ENCODE measurements at places on chromosomes 4 and X. TPM values are rescaled to one million over a fixed set of nuclear protein-coding genes. Genes with fewer than 3 reads are reported as not detected.

GRCh38 chr4:55378617-55379467 lies 16.9 kb upstream of the TMEM165 start:
- H3K27ac ChIP-seq = no peak overlapping the region
- no peak for DNase-seq
- H3K36me3 ChIP-seq = no peaks in the 10 kb centered on the region

GRCh38 chrX:21821875-21822274 lies 17.5 kb upstream of the MBTPS2 start:
- H3K27me3 ChIP-seq = no peaks in the 10 kb centered on the region
- H3K4me1 ChIP-seq = no peaks in the 10 kb centered on the region
- no peak for DNase-seq
- no peak overlapping the region for H3K27ac ChIP-seq

GRCh38 chrX:10726647-10727046 lies 106.3 kb upstream of the MID1 start:
- H3K4me3 ChIP-seq = no peak overlapping the region
- no peaks in the 10 kb centered on the region for H3K27me3 ChIP-seq
- no peak overlapping the region for H3K27ac ChIP-seq
- H3K36me3 ChIP-seq = no peaks in the 10 kb centered on the region
- no peak for DNase-seq
- no peaks in the 10 kb centered on the region for H3K4me1 ChIP-seq

- no peak for DNase-seq
- no peaks in the 10 kb centered on the region for H3K27me3 ChIP-seq
- no peak overlapping the region for H3K27ac ChIP-seq
Measured at GRCh38 chr4:155468282-155468681, 91.5 kb upstream of the MAP9 start.

- DNase-seq = no peak
- no peak overlapping the region for H3K4me3 ChIP-seq
- no peaks in the 10 kb centered on the region for H3K27me3 ChIP-seq
Measured at GRCh38 chr4:86220121-86220520, 139.7 kb downstream of the MAPK10 start.

GRCh38 chrX:97332963-97333362 lies 449.3 kb downstream of the RPA4 start:
- no peaks in the 10 kb centered on the region for H3K27me3 ChIP-seq
- DNase-seq = no peak
- H3K36me3 ChIP-seq = no peaks in the 10 kb centered on the region
- no peaks in the 10 kb centered on the region for H3K4me1 ChIP-seq
- H3K27ac ChIP-seq = no peak overlapping the region

- no peaks in the 10 kb centered on the region for H3K36me3 ChIP-seq
- H3K27me3 ChIP-seq = no peaks in the 10 kb centered on the region
- no peak overlapping the region for H3K4me3 ChIP-seq
- no peak for DNase-seq
- no peak overlapping the region for H3K27ac ChIP-seq
Measured at GRCh38 chr4:144649646-144650045, 3.7 kb downstream of the HHIP start.

GRCh38 chr4:111450867-111451266 lies 694.4 kb upstream of the FAM241A start:
- no peaks in the 10 kb centered on the region for H3K27me3 ChIP-seq
- no peak overlapping the region for H3K4me3 ChIP-seq
- H3K27ac ChIP-seq = no peak overlapping the region
- H3K4me1 ChIP-seq = no peaks in the 10 kb centered on the region
- H3K36me3 ChIP-seq = no peaks in the 10 kb centered on the region

DNA sequence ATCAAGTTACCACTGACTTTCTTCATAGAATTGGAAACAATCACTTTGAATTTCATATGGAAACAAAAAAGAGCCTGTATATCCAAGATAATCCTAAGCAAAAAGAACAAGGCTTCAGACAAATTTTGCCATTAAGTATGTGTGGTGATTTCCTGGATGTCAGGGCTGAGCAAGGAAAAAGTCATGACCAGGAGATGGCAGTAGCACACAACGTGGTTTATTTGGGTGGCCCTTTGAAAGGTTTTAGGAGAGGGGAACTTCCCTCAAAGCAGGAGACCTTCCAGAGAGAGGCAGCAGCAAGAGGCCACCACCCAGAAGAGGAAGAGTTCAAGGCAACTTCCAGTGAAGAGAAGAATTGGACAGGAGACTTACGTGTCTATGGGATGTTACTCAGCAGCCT lies 18.1 kb upstream of the ZXDB start:
- no peaks in the 10 kb centered on the region for H3K4me1 ChIP-seq
- H3K36me3 ChIP-seq = no peaks in the 10 kb centered on the region
- DNase-seq = no peak
- H3K27ac ChIP-seq = no peak overlapping the region
- no peaks in the 10 kb centered on the region for H3K27me3 ChIP-seq
- H3K4me3 ChIP-seq = no peak overlapping the region

- H3K36me3 ChIP-seq = no peaks in the 10 kb centered on the region
- H3K27me3 ChIP-seq = no peaks in the 10 kb centered on the region
- no peak overlapping the region for H3K27ac ChIP-seq
- H3K4me1 ChIP-seq = no peaks in the 10 kb centered on the region
- H3K4me3 ChIP-seq = no peak overlapping the region
Measured at GRCh38 chr4:27917381-27917780, 1056.7 kb downstream of the STIM2 start.

DNA sequence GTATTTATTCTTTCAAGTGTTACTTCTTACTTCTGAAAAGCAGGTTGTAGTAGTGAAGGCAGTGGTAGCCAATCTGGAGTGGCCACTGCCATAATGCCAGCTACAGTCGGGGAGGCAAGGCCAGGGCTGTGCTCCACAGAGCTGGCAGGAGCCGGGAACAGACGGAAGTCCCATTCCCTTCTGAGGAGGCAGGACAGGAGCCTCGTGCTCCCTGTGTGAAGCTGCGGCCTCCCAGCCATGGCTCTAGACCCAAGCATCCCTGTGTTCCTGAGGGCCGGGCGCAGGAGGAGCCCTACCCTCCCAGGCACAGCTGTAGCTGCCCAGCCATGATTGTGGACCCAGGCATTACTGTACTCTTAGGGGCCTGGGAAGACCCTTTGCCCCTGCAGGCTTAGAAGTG lies 461.8 kb downstream of the ADGRL3 start:
- no peak overlapping the region for H3K27ac ChIP-seq
- DNase-seq = no peak
- H3K36me3 ChIP-seq = no peaks in the 10 kb centered on the region

DNA sequence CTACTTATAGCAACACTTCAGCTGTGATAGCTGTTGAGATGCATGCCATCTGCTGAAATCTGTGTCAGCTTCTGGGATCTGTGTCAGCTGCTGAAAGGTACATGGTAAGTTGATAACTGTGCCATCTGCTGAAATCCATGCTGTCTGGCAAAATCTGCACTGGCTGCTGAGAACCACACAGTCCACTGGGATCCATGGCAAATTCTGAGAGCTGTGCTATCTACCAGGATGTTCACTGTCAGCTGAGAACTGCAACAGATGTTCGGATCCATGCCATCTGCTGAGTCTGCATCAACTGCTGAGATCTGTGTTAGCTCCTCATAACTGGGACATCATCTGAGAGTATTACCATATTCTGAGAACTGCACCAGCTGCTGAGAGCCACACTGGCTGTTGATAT lies 430.5 kb upstream of the POU3F4 start:
- H3K4me1 ChIP-seq = no peaks in the 10 kb centered on the region
- H3K27me3 ChIP-seq = no peaks in the 10 kb centered on the region
- no peak for DNase-seq
- H3K27ac ChIP-seq = no peak overlapping the region
- H3K36me3 ChIP-seq = no peaks in the 10 kb centered on the region
- H3K4me3 ChIP-seq = no peak overlapping the region

DNA sequence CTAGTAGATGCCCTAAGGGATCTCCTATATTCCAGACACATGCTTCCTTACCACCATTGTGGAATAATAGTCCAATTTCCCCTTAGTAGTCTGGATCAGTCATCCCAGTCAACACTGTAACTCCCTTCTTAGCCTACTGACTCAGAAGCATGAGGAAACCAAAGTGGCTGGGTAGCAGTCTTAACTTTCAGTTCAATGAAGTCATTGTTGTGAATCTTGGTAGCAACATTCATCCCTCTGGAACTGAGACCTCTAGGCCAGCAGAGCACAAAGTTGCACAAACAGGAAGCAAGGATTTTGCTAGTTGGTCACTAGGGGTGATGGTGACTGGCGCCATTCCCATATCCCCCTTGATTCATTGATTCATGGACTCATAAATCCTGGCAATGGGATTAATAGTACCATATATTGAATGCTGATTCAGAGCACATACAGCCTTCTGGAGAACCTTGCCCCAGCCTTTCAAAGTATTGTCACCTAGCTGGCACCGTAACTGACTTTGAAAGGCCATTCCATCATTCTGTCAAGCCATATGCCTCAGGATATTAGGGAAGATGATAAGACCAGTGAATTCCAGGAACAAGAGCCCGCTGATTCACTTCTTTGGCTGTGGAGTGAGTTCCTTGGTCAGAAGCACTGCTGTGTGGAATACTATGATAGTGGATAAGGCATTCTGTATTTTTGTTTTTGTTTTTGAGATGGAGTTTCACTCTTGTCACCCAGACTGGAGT lies 19.7 kb upstream of the GPAT3 start:
- H3K36me3 ChIP-seq = no peaks in the 10 kb centered on the region
- DNase-seq = no peak
- no peak overlapping the region for H3K27ac ChIP-seq
- H3K4me1 ChIP-seq = no peaks in the 10 kb centered on the region
- no peak overlapping the region for H3K4me3 ChIP-seq

DNA sequence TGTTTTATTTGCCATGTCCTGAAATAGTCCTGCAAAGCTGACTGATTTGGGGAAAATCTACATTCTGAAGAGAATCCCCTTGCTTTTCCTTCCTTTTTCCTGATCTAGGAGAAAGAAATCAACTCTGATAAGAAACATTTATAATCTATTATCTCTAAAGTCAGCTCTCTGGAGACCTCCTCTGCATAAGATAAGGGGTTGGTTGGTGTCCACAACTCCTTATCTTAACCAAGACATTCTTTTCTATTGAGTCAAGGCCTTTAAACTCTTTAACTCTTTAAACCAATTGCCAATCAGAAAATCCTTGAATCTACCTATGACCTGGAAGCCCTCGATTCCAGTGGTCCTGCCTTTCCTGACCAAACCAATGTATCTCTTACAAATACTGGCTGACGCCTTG lies 373.6 kb upstream of the RASGEF1B start:
- no peak overlapping the region for H3K27ac ChIP-seq
- H3K36me3 ChIP-seq = no peaks in the 10 kb centered on the region
- H3K4me1 ChIP-seq = no peaks in the 10 kb centered on the region
- DNase-seq = no peak
- H3K27me3 ChIP-seq = no peaks in the 10 kb centered on the region
- H3K4me3 ChIP-seq = no peak overlapping the region

GRCh38 chr4:40311811-40312346 lies 23.3 kb upstream of the CHRNA9 start:
- no peaks in the 10 kb centered on the region for H3K27me3 ChIP-seq
- no peak overlapping the region for H3K4me3 ChIP-seq
- no peak overlapping the region for H3K27ac ChIP-seq
- DNase-seq = no peak

- H3K4me1 ChIP-seq = no peaks in the 10 kb centered on the region
- H3K36me3 ChIP-seq = no peaks in the 10 kb centered on the region
- H3K27me3 ChIP-seq = no peaks in the 10 kb centered on the region
- no peak overlapping the region for H3K4me3 ChIP-seq
Measured at GRCh38 chrX:55777596-55777995, 60.0 kb downstream of the RRAGB start.

SMAD1 gene
- polyA plus RNA-seq = 5.2 TPM

NIPAL1 gene
- not detected for polyA plus RNA-seq

NONO gene
- 85.8 TPM for polyA plus RNA-seq
